T-helper 1 cell (primary cell): ENCODE measurements at places on chromosomes 2 and 18.

GRCh38 chr2:102064679-102065674 is 73.2 kb downstream of the IL1R2 start:
- DNase-seq, result no peak

- DNase-seq, result no peak
These were observed 4.6 kb downstream of the SP140 start for GRCh38 chr2:230230087-230230486.

DNA sequence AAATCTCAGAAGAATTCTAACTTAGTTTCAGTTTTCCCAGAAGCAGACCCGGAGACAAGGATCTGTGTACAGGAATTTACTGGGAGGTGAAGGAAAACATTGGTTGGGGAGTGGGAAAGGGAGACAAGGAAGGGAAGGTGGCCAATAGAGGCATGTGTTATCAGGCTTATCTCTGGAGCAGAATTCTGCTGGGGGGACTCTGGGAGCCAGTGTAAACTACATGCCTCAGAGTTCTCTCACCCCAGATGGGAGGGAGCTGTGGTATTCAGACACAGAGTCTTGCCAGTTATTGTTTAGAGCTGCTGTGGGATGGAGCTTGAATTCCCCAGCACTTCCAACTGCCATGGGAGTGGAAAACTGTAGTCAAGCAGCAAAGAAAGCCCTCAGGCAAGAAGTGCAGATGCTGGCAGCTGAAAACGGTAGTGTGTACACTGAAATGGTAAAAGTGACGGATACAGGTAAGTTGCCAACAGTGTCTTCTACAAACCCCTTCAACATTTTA is 19.0 kb downstream of the DNPEP start:
- DNase-seq, result no peak

GRCh38 chr2:20159411-20160070 is 65.4 kb downstream of the SDC1 start:
- no peak for DNase-seq

DNA sequence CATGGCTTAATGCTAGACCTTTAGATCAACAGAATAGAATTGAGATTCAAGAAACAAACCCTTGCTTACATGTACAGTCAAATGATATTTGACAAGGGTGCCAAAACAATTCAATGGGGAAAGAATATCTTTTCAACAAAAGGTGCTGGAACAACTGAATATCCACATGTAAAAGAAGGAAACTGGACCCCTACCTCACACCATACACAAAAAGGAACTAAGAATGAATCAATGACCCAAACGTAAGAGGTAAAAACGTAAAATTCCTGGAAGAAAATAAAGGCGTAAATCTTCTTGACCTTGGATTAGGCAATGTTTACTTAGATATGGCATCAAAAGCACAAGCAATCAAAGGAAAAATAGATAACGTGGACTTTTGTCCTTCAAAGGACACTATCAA is 43.1 kb downstream of the BAZ2B start:
- DNase-seq, result no peak

GRCh38 chr2:198591586-198591985 is 787.2 kb downstream of the PLCL1 start:
- no peak for DNase-seq

- DNase-seq, result no peak
These were observed 33.5 kb downstream of the FBXO15 start for GRCh38 chr18:74114116-74114515.

- DNase-seq, result no peak
These were observed 66.8 kb upstream of the FZD7 start for GRCh38 chr2:201966691-201967438.

DNA sequence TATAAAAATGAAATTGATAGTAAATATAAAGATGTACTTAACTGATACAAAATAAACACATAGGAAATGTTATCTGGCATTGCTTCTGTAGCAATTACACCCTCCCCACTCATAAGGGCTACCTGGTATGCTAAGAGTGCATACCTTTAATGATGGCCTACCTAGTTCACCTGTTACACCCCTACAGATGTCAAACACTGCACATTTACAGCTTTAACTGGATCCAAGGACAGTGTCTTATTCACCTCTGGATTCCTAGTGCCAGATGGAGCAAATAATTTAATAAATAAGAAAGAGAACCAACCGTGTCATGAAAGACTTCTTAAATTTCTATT is 15.3 kb upstream of the SEC11C start:
- DNase-seq, result no peak

GRCh38 chr2:230347659-230348305 is 20.8 kb downstream of the SP140L start:
- no peak for DNase-seq

DNA sequence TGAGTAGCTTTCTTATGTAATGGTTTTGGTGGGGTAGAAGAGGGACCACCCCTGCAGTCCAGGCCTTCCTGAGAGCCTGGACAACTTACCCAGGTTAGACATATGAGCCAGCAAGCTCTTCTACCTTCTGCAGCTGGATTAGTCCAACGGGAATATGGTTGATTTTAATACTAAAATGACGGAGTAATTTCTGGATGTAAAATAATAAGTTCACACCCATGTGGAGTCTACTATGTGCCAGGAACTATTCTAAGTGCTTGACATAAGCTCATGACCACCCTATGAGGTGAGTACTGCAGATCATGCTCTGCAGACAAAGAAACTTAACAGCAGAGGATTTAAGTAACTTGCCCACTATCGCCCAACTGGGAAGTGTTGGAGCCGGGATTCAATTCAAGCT is 45.5 kb downstream of the DPP4 start:
- no peak for DNase-seq

DNA sequence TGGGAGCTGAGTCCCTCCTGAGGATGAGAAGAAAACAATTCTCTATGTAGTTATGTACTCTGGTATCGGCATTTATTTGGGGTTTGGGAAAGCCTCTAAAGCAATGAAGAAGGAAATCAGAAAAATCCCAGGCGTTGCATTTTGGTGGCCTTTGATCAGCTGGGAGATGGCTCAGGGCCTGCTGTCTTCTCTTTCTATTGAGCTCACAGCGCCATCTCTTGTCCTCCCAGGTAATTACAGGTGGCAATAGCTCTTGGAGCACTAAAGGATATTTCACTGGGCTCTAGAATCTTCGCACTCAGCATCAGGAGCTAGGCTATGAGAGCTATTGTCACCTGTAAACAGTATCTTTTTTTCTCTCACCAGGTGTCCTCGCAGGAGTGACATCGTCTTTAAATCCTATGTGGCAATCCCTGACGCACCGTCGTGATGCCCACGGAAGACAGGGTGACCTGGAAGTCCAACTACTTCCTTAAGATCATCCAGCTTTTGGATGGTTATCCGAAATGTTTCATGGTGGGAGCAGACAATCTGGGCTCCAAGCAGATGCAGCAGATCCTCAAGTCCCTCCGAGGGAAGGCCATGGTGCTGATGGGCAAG is 76.1 kb upstream of the PMAIP1 start:
- no peak for DNase-seq

DNA sequence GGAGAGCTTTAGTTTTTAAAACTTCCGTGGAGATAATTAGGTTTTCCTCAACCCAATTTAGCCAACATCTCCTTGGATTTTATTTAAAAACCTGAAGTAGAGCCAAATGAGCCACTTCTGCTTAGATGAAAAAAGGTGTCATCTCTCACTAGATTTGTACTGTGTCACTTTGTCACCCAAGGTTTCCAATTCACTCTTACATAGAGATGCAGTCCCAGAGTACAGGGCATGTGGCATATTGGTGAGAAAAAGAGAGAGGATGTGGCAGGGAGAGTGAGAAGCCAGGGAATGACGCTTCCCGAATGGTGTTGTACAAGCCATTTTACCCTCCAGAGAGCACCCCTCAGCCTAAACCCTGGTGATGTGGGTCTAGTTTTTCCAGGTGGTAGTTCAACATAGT is 44.4 kb upstream of the CTLA4 start:
- no peak for DNase-seq

DNA sequence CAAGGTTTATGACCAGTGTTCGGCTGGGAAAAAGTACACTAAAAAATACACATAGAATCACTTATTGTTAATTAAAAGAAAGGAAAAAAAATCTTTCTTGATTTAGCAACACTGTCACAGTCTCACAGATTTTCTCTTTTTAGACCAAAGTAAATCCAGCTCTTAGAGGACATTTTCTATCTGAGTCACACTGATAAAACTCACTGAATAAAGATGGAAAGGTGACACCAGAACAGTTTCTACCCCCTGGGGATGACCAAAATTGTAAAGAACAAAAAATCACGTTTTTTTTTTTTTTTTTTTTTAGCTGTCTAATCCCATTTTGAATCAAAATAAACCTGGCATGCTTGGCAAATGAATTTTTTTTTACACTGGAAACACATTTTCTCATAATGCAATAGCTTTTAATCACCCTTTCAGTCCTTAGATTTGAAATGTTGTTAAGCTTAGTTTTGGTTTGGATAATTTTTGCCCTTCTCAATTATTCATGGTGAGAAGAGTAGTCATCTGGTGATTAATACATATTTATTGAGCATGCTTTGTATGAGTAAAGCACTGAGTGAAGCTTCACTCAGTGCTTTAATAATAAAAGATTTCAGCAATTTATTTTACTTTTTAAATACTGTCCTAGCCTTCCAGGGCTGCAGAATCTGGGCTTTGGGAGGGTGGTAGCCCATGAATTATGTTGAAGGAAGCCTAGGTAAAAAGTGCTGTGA is 886.3 kb downstream of the SLC4A3 start:
- DNase-seq, result no peak

- no peak for DNase-seq
These were observed 80.8 kb upstream of the COL5A2 start for GRCh38 chr2:189260361-189260814.

- DNase-seq, result no peak
These were observed 144.1 kb upstream of the MGAT5 start for GRCh38 chr2:134109725-134110124.

- DNase-seq, result no peak
These were observed 48.1 kb downstream of the GALNT3 start for GRCh38 chr2:165745916-165746315.

GRCh38 chr2:8627692-8628085 is 54.2 kb upstream of the ID2 start:
- no peak for DNase-seq

GRCh38 chr2:145764631-145765030 is 1244.7 kb upstream of the ZEB2 start:
- DNase-seq, result no peak

GRCh38 chr18:64119916-64120315 is 29.0 kb downstream of the LINC00305 start:
- DNase-seq, result no peak

- no peak for DNase-seq
These were observed 22.9 kb downstream of the GRHL1 start for GRCh38 chr2:9974343-9974742.

DNA sequence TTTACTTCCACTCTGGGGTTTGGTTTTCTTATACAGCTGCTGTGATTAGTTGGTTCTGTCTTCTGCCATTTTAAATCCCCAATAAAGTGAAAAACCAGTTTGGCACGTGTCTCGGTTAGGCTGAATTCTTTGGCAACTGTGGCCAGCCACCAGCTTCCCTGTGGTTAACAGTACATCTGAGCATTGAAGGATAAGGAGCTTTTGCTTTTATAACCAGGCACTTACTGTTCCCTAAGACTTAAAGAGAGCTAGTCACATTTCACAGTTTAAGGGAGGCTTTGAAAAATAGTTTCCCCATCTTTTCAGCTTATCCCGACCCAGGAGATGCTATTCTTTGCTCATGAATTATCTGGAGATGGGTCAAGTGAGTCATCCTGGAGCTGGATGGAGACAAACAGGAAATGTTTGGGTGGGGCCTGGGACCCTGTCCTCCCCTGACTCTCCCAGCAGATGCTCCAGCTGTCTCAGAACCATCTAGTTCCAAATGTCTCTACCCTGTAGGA is 57.3 kb upstream of the EML6 start:
- DNase-seq, result no peak

- DNase-seq, result no peak
These were observed 67.9 kb downstream of the C2orf74 start for GRCh38 chr2:61229936-61230335.

- no peak for DNase-seq
These were observed 188.1 kb downstream of the CAMKMT start for GRCh38 chr2:44549856-44550255.

GRCh38 chr2:200482194-200482593 is 27.7 kb downstream of the KCTD18 start:
- no peak for DNase-seq

- no peak for DNase-seq
These were observed 179.5 kb downstream of the LOXHD1 start for GRCh38 chr18:46477425-46478011.

DNA sequence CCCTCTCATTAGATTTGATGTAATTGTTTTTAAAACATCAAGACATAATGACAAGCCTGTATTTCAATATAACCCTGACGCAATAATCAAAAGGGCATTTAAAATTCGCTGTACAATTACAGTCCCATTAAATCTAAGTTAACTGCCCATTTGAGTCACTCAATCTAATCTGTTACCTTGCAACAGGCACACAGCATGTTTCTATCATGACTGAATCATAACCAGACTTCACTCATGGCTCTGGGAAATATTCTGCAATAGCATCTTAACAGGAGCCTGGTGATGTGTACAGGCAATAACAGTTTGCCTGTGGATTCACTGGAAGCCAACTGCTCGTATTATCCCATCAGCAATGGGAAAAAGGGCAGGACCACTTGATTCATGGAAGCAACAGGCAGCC is 142.3 kb upstream of the NCKAP5 start:
- DNase-seq, result no peak

DNA sequence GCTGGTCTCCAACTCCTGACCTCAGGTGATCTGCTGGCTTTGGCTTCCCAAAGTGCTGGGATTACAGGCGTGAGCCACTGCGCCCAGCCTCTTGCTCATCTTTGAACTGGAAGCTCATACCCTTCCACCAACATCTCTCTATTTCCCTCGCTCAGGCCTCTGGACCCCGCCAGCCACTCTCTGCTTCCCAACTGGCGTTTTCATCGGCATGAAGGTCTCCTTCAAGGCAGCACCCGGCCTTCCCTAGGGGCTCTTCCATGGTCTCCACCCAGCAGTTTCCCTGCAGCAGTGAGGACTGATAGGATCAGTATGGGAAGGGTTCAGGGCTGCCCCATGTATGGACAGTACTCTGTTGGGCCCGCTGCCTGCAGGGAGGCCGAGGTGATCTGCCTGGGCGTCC is 65.8 kb upstream of the HS6ST1 start:
- no peak for DNase-seq

GRCh38 chr2:142535311-142535710 is 342.2 kb upstream of the KYNU start:
- no peak for DNase-seq
